ENCODE measurements at places on chromosomes 4 and X.

- DNase-seq = no peak
- H3K4me3 ChIP-seq = no peak overlapping the region
- H3K27me3 ChIP-seq = no peaks in the 10 kb centered on the region
- no peak overlapping the region for H3K27ac ChIP-seq
Observed at GRCh38 chr4:120703908-120704307, 218.6 kb downstream of the PRDM5 start.

DNA sequence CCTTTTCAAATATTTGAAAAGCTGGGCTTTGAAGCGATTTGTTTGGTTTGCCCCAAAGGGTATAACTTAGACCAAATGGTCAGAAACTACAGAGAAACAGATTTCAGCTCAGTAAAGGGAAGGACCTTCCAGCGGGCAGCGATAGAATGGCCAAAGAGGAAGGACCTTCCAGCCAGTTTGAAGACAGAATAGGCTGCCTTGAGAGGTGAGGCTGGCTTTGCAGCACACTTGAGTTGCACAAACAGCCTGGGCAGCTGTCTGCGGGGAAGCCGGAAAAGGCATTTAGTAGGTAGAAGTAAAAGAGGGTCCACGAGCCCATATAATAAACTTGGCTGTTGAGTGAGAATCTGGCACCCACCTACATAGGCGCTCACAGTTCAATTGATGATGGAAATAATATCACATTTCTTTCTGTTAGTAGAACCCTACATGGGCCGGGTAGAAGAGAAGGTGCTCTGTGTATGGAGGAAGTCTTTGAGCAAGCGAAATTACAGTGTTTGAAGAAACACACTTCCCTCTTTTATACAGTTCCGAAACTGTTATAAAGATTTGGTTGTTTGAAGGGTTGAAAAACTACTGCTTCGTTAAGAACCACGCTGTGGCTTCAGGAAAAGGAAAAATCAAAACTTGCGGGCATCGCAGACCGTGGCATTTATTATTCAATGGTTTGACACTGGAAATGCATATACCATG lies 75.0 kb upstream of the SORBS2 start:
- DNase-seq = no peak
- no peak overlapping the region for H3K27ac ChIP-seq
- no peaks in the 10 kb centered on the region for H3K36me3 ChIP-seq
- H3K4me3 ChIP-seq = no peak overlapping the region
- no peaks in the 10 kb centered on the region for H3K4me1 ChIP-seq
- H3K27me3 ChIP-seq = no peaks in the 10 kb centered on the region

DNA sequence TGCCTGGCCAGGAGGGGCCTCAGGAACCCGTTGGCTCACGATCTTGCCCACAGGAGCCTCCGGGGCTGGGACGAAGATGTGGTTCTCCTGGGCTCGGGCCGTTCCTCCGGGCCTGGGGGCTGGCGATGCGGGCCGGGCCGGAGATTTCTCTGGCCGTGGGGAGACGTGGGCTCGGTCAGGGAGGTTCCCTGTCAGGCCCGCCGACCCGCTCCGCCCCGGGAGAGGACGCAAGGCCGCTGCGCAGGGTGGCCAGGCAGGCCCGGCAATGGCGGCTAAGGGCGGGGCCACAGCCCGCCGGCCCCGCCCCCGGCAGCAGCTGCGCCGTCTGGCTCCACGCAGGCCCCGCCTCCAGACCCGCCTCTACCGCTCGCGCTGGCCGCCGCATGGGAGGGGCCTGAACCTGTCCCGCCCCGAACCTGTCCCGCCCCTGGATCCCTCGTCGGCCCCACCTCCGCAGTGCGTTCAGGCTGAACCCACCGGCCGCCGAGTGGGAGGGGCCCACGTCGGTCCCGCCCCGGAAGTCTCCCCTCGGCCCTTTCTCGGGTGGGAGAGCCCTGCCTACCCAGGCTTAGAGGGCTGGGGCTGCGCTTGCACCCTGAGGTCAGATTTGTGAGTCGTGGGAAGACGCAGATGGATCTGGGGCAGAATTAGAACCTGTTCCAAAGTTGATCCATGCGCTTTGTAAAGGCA lies at the start of gene FAM3A:
FAM3A (minus strand) TSS at position 267 of the 690 bp plus-strand sequence. CDS start 460 bp downstream, outside the sequence.
- peak within 1 kb of the TSS; percentile 67 for H3K4me3 ChIP-seq
- H3K27me3 ChIP-seq = no peaks in the 10 kb centered on the region
- DNase-seq = peak; percentile 87

DNA sequence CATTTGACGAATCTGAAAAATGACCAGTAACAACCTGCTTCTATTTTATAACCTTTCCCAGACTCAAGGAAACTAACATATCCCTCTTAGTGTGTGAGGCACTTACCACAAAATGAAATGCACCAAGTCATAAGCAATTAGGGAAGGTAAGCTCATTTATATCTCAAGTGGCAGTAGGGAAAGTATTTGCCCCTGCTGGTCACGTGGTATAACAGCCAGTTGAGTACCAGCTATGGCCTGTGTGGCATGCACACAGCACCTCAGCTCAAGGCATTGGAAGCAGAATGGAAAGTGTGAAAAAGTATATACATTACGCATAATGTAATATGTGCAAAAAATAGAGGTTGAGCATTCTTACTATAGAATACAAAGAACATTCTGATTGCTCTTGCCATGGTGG lies 178.3 kb upstream of the GYPA start:
- H3K27ac ChIP-seq = no peak overlapping the region
- H3K4me1 ChIP-seq = no peaks in the 10 kb centered on the region
- DNase-seq = no peak
- H3K36me3 ChIP-seq = no peaks in the 10 kb centered on the region

DNA sequence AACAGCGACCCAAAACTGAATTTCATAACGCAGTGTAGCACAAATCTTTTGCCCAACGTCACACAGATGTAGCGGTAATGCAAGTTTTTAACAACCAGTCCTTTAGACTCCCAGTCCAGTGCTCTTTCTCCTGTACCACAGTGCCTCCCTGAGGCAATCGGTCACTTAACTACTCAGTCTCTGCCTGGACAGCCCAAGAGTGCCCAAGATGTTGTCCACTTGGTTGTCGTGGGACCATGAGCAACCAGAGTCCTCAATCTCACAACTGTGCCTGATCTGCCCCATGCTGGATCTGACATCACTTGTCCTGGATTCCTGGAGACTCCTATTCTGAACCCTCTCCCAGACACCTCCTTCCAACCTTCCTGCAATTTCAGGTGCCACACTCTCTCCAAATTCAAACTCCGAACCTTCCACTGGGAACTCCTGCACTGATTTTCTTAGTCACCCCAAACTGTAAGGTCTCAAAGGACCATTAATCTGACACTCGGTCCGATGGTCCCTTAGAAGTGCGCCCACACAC lies 702 bp downstream of the MMGT1 start:
- H3K27ac ChIP-seq = peak overlapping the region; percentile 90
- H3K4me3 ChIP-seq = peak overlapping the region; percentile 83
- H3K27me3 ChIP-seq = no peaks in the 10 kb centered on the region
- H3K36me3 ChIP-seq = no peaks in the 10 kb centered on the region
- no peak for DNase-seq

DNA sequence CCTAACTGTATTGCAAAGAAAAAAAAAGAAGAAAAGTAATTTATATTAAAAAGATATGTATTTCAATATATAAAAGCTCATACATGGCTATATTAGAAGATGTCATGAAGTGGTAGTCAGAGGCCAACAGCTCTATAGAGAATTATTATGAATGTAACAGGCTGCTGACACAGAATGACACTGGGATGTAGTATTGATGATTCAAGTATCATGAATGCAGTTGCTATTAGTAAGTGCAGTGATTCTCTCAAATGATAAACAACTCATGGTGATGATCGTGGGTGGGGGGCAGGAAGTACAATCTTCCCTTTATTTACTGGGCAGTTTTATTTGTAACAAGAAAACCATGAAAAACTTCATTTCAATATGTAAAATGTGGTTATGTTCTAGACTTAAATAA lies 124.6 kb downstream of the COL4A6 start:
- no peaks in the 10 kb centered on the region for H3K36me3 ChIP-seq
- no peak for DNase-seq
- H3K27me3 ChIP-seq = no peaks in the 10 kb centered on the region
- no peak overlapping the region for H3K4me3 ChIP-seq
- no peaks in the 10 kb centered on the region for H3K4me1 ChIP-seq
- H3K27ac ChIP-seq = no peak overlapping the region

GRCh38 chr4:82688091-82688795 lies 110.4 kb downstream of the SCD5 start:
- no peak for DNase-seq
- H3K27me3 ChIP-seq = no peaks in the 10 kb centered on the region
- no peak overlapping the region for H3K4me3 ChIP-seq
- no peaks in the 10 kb centered on the region for H3K36me3 ChIP-seq
- no peaks in the 10 kb centered on the region for H3K4me1 ChIP-seq
- no peak overlapping the region for H3K27ac ChIP-seq

GRCh38 chrX:40145001-40145922 lies 47.5 kb upstream of the BCOR start:
- no peaks in the 10 kb centered on the region for H3K36me3 ChIP-seq
- H3K27ac ChIP-seq = no peak overlapping the region
- H3K27me3 ChIP-seq = no peaks in the 10 kb centered on the region
- peaks cover 4% of the 10 kb centered on the region for H3K4me1 ChIP-seq
- no peak overlapping the region for H3K4me3 ChIP-seq

DNA sequence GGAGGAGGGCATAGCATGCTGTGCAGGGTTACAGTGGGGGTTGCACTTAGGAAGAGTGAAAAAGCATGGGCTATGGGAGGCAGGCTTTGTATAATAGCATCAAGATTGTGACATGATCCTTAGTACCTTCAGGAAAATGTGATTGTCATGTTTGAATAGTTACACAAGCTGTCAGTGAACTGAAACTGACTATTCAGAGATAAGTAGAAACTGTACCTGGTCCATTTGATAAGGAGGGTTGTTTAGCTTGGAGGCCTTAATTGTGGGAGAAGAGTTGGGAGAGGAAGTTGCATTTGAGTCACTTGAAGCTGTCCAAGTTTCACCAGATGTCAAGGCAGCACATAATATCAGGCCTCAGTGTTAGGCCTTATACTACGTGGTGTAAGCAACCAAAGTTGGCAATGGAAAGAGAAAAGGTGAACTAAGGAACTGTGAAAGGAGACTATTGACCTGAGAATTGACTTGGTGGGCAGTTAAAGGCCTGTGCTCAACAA lies 85.0 kb downstream of the TEX13C start:
- no peak for DNase-seq
- H3K27me3 ChIP-seq = no peaks in the 10 kb centered on the region
- no peaks in the 10 kb centered on the region for H3K36me3 ChIP-seq
- H3K4me3 ChIP-seq = no peak overlapping the region
- no peaks in the 10 kb centered on the region for H3K4me1 ChIP-seq

- no peaks in the 10 kb centered on the region for H3K4me1 ChIP-seq
- no peak overlapping the region for H3K4me3 ChIP-seq
- DNase-seq = no peak
- H3K27me3 ChIP-seq = no peaks in the 10 kb centered on the region
- no peaks in the 10 kb centered on the region for H3K36me3 ChIP-seq
Observed at GRCh38 chr4:77579406-77580076, 26.1 kb upstream of the CXCL13 start.

- no peak for DNase-seq
- no peak overlapping the region for H3K27ac ChIP-seq
- H3K36me3 ChIP-seq = no peaks in the 10 kb centered on the region
- H3K27me3 ChIP-seq = no peaks in the 10 kb centered on the region
- H3K4me3 ChIP-seq = peak overlapping the region; percentile 65
Observed at GRCh38 chr4:3073158-3074077, 920 bp downstream of the HTT-AS start.

DNA sequence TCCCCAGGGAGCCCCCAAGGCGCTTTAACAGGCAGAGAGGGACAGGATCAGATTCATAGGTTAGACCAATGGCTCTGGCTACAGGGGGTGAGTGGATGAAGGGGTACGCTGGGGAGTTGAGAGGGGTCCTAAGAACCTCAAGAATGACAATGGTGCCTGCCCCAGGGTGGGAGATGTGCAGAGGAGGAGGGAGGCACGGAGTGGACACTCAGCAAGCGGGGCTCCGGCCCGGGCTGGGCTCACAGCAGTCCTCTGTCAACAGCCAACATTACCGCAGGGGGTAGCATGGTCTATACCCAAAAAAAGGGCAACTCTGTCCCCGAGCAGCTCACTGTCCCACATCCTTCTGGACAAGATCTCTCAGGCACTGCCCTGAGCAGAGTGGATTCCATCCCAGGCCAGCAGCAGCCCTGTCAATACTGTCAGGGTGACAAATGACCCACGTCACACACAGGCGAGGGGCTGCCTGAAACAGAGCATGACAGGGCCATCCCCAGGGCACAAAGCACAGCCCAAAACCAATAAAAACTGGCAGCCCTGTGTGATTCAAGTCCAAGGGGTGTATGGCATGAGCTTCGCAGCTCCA lies 47.7 kb upstream of the PPP2R2C start:
- no peak for DNase-seq
- H3K4me1 ChIP-seq = no peaks in the 10 kb centered on the region
- H3K36me3 ChIP-seq = no peaks in the 10 kb centered on the region
- H3K27ac ChIP-seq = no peak overlapping the region

DNA sequence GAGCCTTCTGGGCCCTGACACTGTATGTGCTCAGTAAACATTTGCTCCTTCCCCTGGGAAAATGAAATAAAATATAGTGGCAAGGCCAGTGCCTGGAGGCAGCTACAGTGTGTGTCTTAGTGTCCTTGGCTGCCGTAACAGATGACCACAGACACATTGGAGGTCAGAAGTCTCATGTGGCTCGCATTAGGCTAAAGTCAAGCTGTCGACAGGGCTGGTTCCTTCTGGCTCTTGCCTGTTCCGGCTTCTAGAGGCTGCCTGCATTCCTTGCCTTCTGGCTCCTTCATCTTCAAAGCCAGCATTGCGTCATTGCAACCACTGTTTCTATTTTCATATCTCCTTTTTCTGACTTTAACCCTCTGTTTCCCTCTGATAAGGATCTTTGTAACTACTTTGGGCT lies 83.6 kb upstream of the STX18 start:
- H3K27me3 ChIP-seq = no peaks in the 10 kb centered on the region
- DNase-seq = no peak
- H3K27ac ChIP-seq = no peak overlapping the region
- H3K4me3 ChIP-seq = no peak overlapping the region

DNA sequence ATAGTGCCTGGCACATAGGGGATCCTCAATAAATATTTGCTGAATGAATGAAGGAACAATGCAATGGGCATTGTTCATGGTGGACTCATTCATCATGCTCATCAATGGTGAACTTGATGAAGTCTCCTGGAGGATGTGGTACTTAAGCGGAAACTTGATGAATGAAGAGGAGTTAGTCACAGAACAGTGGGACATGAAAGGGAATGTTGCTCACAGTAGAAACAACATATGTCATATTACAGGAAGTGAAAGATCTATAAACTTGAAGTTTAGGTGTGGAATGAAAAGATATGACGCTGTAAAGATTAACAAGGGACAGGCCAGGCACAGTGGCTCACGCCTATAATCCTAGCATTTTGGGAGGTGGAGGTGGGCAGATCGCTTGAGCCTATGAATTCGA lies 224.1 kb downstream of the PPP3CA start:
- H3K4me1 ChIP-seq = no peaks in the 10 kb centered on the region
- DNase-seq = no peak
- no peak overlapping the region for H3K4me3 ChIP-seq
- H3K27ac ChIP-seq = no peak overlapping the region

DNA sequence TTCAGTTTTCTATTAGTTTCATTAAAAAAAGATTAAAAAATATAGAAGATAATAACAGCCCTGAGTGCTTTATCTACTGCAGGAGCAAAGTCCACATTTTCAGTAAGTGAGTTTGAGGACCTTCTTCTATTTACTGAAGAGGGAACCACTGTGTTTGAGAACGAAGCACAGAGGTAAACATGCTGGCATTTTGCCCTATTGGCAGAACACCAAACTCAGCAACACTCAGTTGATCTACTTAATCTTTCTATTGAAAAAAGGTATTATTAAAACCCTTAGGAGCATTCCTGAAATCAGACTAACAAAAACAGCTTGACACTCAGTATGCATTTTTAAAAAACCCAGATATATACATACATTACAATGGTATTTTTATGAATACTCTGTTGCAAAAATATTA lies 1496.7 kb downstream of the TECRL start:
- H3K36me3 ChIP-seq = no peaks in the 10 kb centered on the region
- H3K27me3 ChIP-seq = no peaks in the 10 kb centered on the region
- no peak overlapping the region for H3K4me3 ChIP-seq
- no peak for DNase-seq
